Stimulated activated CD4-positive, alpha-beta T cell treated with anti-CD3 and anti-CD28 coated beads, Interleukin-4, amount 100 ng/mL, for 48 hours (primary cell): ENCODE measurements at places on chromosomes 3 and 15.

GRCh38 chr3:70737666-70738290 is 425.3 kb upstream of the MDFIC2 start:
- DNase-seq, result no peak

DNA sequence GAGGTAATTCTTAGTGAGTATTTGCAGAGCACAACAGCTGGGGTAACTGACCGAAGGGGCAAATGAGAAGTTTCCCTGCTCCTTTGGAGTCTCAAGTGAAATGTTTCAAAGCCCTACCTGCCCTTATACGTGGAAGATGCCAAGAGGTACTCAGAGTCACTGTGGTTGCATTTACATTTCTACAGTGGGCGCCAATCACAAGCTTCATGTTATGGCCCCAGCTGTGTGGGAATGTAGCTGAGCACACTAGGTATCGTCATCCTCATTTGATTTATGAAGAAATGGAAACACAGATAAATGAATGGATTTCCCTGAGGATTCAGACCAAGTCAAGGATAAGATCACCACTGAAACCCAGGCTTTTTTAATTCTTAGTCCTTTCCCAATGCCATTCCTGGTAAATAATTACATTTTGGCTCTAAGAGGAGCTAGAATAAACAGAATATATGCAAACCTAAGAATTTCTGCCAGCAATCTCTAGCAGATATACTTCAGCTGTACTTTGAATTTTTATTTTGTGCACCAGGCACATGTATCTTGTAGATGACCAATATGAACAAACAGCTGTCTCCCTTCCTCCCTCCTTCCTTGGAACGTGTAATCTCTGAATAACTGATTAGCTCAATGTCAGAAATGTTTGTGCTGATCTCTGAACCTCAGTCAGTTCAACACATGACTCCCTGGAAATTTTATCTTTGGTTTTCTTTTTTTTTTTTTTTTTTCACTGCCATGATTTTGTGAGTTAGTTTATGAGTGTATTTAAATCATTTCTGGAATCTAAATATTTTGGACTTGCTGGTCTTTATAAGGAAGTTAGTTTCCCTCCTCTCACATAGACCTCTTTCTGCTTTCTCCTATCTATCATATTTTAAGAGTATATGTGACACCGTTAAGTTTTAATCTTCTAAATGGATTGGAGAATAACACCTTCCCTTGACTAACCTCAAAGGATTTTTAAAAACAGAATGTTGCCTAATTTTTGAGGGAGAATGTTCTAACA is 69.2 kb downstream of the MAP2K5 start:
- DNase-seq, result no peak

- DNase-seq, result peak; percentile 33
Measured at GRCh38 chr15:78811124-78811824, at the start of gene ADAMTS7. Gene ADAMTS7, minus strand, starts transcription at chr15:78811464. Its CDS starts 244 bp downstream, at chr15:78811220.

DNA sequence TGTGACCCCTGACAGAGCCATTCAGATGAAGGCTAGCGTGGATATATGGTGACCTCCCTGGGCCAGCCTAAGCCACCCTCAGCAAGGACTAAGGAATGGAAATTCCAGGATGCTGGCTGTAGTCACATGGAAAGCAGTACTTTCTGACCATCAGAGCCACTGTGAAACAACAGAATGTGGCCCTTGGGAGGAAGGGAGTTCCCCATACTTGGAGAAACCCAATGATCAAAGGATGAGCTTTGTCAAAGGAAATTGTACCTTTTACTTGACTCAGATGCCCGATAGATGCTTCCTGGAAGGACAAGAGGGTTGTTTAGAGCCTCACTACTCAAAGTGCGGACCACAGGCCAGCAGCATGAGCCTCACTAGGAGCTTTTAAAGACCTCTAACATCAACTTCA is 484.5 kb upstream of the PROK2 start:
- no peak for DNase-seq

DNA sequence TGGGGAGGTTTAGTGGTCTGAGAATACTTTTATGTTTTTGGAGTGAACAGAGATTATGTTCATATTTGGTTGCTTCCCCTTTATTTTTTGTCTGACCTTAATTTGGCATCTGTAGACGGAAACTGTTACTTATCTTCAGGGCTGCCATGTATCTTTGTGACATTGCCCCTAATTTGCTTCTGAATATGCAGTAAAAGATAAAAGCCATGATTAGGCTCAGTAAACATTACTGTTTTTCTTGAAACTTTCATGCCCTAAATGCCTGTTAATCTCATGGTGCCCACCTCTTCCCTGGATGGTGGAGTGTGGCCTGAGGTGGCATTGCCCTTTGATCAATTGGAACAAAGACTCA is 106.7 kb downstream of the C3orf70 start:
- no peak for DNase-seq

GRCh38 chr3:28569357-28569756 is 220.7 kb upstream of the AZI2 start:
- DNase-seq, result no peak

- no peak for DNase-seq
Measured at GRCh38 chr3:45583021-45583851, 11.3 kb upstream of the LIMD1 start.

DNA sequence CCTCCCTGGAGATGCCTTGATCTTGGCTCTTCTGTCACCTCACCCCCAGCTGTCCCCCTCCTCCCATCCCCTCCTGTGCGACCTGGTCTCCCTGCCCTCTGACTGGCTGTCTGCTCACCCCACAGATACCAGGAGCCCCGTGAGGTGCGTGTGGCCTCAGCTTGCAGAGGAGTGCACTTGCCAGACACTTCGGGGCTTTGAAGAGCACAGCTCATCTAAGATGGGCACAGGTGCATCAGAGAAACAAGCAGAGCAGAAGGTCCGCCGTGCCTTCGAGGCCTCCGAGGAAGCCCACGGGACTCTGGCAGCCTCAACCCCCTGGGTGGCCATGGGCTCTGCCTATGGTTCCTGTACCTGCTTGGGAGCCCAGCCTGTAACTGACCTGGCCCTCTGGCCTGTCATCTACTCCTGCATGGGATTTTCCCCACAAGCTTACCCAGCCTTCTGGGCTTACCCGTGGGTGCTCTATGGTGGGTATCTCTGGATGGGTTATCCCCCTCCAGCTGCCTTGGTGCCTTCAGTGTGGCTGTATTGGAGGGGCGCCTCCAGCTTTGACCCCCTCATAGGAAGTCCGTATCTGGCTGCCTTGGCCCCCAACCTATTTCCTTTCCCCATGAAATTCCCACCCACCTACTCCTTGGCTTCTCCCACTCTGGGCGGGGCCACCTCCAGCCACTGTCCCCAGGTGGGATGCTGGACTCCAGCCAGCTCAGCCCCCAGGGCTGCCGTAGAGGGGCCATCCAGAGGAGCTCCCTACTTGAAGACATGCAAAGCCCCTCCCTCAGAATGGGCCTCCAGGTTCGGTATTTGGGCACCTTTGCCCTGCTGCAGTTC is 3.8 kb downstream of the PRR23E start:
- no peak for DNase-seq

DNA sequence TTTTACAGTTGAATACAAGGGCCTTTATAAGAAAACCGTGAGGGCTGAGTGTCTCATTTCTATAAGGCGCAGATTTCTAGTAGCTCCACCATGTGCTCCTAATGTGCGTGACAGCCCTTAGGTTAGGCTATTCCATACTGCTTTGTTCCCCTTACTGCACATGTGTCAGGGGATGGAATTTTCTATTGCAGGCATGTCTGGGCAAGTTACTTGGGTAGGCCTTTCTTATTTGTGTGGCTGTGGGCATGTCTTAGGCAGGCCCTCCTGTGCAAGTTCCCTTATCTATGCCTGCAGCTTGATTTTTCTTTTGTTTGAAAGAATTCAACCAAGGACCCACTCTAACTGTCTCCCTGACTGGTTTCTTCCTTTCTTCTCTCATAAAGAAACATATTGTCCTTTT is 434.2 kb upstream of the CNTN3 start:
- DNase-seq, result no peak

DNA sequence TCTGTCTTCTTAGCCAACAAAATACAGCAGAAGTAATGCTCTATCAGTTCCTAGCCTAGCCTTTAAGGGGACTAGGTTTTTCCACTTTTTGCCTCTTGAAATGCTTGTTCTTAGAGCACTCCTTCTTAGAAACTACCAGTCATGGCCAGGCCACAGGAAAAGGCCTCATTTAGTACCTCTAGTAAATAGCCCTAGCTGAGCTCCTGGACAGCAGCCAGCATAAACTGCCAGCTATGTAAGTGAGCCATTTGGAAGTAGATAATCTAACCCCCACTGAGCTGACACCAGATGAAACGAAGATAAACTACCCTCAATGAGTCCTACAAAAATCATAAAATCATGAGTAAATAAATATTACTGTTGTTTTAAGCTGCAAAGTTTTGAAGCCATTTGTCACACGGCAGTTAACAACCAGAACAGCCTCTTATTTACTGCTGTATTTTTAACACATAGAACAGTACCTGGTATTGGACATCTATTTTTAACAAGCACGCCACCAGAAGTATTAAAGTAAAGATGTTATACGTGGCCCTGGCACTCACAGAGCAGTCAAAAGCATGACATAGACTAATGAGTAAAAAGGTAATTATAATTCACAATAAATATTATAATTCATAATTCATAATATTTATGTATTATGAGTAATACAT is 12.0 kb downstream of the TBC1D5 start:
- DNase-seq, result no peak

GRCh38 chr3:39810647-39811161 is 1.3 kb downstream of the MYRIP start:
- DNase-seq, result no peak

DNA sequence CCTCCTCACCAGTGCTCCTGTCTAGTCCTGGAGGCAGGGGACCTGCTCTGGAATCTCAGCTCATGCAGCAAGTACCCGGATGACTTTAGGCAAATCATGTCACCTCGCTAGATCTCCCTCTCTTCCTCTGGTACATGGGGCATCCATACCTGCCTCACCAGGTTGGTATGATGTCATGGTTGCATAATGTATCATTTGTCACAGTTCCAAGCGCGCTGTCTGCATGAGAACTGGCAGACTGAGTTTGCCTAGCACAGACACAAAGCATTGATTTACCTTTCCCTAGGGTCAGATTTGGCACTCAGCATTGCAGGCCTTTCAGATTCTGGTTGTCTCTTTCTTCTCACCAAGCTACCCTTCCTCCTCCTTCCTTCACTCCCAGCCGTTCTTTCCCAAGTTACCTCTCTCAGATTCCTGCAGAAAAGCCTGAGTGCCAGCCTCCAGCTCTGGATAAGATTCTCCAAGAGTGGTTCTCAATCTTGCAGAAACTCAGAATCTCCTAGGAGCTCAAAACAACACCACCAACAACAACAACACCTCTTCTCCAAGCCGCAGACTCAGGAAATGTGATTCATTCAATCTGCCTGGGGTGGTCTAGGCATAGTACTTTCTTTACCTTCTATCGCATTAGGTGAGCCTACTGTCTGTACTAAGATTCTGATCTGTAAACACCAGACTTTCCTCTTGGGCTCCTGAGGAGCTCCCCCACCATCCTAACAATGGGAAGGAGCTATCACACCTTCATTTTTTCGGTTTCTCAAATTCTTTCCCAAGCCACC is 29.5 kb downstream of the FAM43A start:
- no peak for DNase-seq

DNA sequence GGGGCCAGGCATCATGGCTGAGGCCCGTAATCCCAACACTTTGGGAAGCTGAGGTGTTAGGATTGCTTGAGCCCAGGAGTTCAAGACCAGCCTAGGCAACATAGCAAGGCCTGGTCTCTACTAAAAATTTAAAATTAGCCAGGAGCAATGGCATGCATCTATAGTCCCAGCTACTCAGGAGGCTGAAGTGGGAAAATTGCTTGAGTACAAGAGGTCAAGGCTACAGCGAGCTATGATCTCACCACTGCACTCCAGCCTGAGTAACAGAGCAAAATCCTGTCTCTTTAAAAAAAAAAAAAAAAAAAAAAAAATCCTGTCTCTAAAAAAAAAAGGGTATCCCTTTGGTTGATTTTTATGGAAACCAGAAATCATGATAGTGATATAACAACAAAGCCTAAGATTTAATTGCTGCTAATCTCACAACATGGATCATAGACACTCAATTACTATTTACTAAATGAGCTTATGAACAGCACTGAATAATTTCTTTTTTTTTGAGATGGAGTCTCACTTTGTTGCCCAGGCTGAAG is 12.1 kb downstream of the PCLAF start:
- DNase-seq, result no peak

GRCh38 chr15:98946301-98947255 is 61.0 kb downstream of the PGPEP1L start:
- no peak for DNase-seq

GRCh38 chr15:82969353-82969752 is 16.7 kb upstream of the RAMAC start:
- DNase-seq, result no peak

DNA sequence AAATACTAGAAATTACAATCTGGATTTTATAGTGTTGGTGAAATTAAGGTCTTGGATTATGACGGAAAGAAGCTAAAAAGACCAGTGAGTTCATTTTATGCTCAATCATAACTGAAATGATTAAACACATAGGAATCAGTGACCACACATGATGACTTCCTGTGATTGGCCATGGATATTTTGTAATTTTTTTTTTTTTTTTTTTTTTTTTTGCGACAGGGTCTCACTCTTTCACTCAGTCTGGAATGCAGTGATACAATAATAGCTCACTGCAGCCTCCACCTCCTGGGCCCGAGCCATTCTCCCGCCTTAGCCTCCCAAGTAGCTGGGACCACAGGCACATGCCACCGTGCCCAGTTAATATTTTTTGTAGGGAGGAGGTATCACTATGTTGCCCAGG is 47.4 kb downstream of the PAQR5 start:
- DNase-seq, result no peak

DNA sequence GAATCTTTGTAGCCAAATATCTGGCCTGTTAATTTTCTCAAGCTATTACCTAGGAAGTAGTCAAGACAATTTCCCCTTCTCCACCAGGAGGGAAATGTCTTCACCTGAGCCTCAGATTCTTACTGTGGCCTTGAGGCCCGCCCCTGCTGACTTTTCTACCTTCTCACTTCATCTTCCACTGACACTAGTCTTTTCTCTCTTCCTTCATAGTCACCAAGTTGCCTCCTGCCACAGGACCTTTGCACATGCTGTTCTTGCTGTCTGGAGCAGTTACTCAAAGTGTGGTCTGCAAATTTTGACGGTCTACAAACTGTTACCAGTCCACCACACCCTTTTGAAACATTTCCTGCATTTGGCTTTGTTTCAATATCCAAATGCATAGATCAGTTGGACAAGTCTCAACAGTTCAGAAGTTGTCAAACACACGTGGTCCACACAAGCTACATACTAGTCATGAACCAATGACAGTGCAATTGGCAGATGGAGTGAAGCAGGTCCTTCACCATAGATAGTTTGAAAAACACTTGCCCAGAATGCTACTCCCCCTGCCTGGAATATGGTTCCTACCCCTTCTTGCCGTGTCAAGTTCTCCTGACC is 100.5 kb downstream of the OSBPL10 start:
- no peak for DNase-seq

GRCh38 chr3:15066467-15066866 is 1.4 kb upstream of the MRPS25 start:
- no peak for DNase-seq

GRCh38 chr3:152276681-152277080 is 8.0 kb downstream of the MBNL1 start:
- no peak for DNase-seq
